ENCODE measurements at places on chromosomes 13 and 19.

DNA sequence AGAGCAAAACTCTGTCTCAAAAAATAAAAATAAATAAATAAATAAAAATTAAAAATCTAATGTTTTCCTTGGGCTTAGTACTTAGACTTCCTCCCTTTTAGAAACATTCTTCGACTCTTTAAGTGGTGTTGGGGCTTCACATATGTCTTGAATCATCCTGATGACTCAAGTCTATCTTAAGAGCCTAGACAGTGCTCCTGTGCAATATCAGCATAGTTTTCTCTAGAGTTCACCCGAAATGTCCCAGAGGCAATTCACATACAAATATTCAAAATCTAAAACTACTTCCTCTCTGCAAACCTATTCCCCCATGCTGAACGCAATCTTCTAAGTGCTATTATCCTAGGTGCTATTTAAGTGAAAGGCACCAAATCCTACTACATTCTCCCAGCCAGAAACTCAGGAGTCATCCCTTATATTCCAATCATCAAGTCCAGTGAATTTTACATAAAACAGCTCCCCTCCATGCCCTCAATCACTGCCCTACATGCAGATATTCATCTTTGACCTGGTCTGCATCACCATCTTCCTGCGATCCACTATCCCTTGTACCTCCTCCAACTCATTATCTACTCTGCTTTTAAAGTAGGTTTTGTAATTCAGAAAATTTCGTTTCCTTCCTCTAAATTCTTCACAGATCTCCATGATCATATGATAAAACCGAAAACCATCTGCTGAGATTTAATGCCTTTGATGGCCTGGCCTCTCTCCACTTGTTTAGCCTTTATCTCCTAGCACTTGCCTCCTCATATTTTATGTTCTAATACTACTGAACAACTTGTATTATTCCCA lies 102.7 kb downstream of the ELF1 start:
- DNase-seq = no peak

- no peak for DNase-seq
These were observed 1768.5 kb downstream of the PCDH9 start for GRCh38 chr13:65461590-65461989.

GRCh38 chr13:113219256-113219940 lies 10.0 kb downstream of the CUL4A start:
- no peak for DNase-seq

DNA sequence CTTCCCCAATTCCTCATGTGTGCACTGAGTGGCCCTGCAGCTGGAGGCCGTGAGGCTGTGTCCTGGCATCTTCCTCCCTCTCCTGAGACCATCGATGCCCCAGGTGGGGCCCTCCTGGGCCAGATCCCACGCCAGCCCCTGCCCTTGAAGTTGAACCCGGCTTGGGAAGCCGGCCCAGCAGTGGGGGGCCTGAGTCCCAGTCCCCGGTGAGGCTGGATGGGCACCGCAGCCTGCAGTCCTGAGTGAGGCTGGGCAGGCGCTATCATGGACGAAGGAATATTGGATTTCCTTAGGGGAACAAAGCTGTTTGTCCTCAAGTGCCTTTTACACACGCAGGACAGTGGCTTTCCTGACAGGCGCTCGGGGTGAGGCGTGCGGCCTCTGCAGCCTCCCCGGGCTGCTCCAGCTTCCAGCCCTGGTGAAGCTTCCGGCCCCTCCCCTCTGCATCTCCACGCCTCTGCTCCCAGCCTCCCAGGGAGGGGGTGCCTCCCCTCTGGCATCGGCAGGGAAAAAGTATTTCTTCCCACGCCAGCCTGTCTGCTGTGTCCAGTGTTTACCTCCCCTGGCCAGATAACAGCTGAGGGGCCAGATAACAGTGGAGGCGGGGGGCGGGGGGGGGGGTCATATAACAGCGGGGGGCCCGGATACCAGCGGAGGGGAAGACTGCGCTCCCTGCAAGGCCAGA lies 159.5 kb downstream of the KDM4B start:
- DNase-seq = no peak

DNA sequence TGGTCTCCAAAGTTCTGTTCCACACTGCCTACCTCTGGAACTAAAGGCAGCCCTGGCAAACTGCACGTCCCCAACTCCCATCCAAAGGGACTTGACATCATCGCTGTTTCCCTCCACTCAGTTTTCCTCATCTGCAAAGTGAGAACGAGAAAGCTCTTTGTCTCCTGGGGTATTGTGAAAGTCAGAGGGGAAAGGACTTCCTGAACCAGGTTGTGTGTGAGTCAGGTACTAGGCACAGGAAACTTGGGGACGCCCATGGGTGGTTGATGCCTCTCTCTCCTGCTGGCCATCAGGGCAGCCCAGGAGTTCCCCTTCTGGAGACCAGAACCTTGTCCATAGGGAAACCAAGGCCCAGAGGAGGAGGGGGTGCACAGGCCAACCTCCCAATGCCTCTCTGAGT lies 4.7 kb downstream of the CRLF1 start:
- DNase-seq = no peak

- DNase-seq = no peak
These were observed 20.1 kb downstream of the RASA3 start for GRCh38 chr13:114112231-114112825.

DNA sequence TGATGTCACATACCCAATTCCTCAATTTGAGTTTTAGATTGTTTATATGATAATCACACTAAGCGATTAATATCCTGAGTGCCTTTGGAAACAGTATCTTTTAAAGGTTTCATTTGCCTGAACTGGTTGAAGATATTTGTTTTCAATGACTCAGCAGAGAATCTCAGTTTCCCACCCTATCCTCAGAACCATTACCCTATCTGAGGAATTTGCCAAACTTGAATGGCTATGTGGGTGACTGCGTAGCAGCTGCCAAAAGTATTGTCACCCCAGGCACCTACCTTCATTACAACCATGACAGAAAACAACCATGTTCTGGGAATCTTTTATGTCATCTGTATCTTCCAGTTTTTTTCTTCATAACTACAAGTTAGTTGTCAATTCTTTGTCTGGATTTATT lies 440.1 kb upstream of the NBEA start:
- DNase-seq = no peak

- no peak for DNase-seq
These were observed 41.9 kb downstream of the TEX26 start for GRCh38 chr13:30974350-30974749.

DNA sequence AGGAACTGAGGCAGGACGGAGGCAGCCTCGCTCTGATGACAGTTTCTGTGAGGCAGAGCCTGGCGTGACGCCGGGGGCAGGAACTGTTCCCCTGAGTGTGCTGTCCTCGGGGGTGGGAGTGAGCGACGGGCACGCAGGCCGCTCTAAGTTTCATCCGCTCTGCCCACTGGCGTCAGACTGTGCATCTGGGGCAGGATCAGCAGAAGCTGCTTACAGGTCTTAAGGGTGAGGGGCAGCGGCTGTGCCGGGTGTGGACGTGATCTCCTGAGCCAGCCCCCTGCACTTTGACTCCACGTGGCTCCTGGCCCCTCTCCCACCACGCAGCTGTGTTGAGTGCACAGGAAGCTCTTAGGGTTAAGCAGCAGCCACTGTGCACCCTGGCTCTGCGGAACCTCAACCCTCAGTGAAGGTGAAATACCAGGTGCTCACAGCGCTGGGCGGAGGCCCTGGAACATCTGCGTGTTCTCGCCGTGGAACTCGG lies 1.5 kb downstream of the GRK1 start:
- DNase-seq = no peak

GRCh38 chr19:12955996-12956395 lies 1.0 kb downstream of the GADD45GIP1 start:
- DNase-seq = no peak

DNA sequence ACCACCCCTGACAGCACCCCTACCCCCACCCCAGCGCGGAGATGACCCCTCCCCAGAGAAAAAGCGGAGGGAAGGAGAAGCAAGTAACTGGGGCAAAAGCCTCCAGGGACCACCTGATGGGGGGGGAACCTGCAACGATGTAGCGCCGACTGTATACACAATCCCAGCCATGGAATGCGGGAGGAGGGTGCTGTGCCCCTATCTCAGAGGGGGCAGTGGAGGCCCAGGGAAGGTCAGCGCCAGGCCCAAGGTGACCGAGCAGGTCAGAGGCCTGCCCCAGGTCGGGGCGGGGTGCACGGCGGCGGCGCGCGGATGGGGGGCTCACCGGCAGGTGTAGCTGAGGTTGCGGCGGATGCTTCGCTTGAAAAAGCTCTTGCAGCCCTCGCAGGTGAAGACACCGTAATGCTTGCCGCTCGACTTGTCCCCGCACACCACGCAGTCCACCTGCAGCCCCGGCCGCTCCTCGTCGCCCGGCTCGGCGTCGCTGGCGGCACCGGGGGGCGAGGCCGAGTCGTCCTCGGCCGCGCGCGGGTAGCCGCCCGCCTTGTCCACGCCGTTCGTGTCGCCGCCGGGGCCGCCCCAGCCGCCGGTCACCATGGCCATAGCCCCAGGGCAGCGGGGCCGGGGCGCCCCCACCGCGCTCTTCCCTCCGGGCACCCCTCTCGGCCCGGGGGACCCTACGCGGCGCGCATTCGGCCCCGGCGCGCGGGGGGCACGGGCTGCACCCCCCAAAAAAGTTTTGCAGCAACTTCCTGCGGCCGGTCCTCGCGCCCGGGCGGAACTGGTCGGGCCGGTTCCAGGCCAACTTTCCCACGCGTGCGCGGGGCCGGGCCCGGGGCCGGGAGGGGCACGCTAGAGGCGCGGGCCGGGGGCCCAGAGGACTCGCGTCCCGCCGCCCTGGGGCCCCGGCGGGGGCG lies 843 bp downstream of the NR2F6 start:
- no peak for DNase-seq

DNA sequence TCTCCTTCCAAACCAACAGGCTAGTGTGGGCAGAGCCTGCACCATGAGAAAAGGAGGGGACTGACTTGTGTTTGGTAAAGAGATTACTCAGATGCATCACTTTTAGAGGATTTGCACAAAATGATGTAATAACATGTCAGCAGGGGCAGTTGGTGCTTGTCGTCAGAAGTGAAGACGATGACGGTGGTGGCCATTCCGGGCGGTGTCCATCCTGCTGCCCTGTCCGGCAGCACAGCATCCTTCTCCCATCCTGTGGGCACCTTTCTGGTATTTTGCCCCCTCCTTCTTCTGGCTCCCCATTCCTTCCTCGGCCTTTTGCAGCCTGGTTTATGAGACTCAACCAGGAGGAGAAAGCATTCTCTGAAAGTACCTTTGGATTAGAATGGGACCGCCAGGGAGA lies 160.1 kb downstream of the TEX29 start:
- DNase-seq = no peak

DNA sequence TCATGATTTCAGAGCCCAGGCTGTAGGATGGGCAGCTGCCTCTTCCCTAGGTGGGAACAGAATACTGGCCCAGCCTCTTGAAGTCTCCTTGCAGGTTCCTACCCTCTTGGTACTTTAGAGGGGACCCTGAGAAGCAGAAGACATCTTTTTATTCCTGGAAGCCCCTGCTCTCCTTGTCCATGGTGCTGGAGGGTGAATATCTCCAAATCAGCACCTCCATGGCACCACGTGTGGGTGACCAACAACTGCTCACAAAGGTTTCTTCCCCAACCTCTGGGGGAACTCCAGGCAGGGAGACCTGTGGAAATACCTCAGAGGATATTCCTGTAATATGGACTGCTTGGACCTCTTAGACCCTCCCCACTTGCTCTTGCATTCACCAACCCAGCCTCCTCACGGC lies 48.1 kb upstream of the TSHZ3 start:
- DNase-seq = no peak

DNA sequence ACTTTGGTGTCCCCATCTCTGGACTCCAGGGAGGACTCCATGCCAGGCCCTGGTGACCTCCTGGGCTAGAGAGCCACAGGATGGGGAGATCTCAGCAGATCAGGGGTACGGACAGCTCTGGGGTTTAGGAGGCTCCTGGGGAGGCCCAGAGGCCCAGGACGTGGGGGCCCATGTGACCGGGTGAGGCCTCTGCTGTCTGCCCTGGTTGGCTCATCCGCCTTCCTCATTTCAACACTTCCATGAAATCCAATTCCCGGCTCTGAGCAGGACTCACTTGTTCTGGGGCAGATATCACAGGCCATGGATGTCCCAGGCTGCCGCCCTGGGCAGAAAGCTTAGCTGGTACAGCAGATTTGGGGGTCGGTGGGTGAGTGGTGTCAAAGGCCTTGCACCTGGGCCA lies 1.1 kb upstream of the PRAM1 start:
- no peak for DNase-seq

DNA sequence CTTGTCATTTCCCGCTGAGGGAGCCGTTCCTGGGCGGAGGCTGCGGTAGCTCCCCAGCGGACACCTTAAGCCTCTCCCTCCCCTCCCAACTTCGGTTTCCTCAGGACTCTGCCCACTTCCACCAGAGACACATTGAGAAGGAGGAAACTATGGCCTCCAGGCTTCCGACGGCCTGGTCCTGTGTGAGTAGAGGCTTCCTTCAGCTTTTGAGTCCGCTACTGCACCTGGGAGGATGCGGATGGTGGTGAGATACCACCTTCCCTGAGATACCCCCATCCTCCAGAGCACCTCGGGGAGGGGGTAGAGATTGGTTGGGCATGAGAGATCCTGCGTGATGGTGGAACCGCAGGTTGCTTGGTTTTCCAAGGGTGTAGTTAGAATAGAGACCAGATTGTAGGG lies 955 bp downstream of the ZNF274 start:
- no peak for DNase-seq

- DNase-seq = no peak
These were observed 277 bp downstream of the GIPC1 start for GRCh38 chr19:14495672-14496028.

DNA sequence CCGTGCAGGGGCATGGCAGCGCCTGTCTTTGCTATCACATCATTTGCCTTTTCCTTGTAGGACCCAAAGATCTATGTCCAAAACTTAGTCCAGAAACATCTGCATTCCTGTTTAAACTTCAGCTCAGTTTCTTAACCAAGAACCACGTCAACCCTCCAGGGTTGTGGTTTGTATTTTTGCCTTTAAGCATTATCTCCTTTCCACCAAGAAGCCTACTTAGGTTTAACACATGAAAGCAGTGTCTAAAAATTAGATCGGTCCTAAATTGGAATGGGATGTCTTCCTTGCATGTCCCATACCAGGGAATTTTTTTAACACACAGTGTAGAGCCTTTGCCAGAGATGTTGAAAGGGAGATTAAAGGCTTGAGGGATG lies 38.8 kb downstream of the DHRS12 start:
- DNase-seq = no peak

DNA sequence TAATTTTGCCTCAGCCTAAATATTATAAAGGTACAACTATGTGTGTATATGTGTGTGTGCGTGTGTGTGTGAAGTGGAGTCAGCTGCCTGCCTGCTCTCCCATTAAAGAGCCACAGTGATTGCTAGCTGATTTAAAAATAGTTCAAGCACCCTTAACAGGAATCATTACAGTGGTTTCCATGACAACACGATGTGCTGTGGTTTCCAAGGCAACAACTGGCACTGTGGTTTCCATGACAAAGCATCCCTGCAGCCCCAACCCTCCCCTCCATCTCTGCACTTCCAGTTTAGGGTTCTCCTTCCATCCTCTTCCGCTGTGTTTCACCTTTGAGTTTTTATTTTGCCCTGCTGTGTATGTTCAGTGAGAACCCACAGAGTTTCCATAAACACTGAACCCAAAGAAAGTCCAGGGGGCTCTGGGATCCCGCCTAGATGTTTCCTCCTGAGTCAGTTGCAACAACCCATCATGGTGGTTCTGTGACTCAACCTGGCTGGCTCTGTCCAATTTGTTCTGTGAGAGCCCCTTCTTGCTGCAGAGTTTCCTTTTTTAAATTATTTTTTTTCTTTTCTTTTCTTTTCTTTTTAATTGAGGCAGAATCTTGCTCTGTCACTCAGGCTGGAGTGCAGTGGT lies 7.1 kb upstream of the PNMA8A start:
- DNase-seq = no peak
